Stimulated activated CD4-positive, alpha-beta T cell treated with anti-CD3 and anti-CD28 coated beads, Interleukin-2, amount 100 ng/mL, for 4 hours (primary cell): ENCODE measurements at places on chromosomes 7 and 10.

- DNase-seq = no peak
Measured at GRCh38 chr7:102216573-102217314, 69.9 kb upstream of the SH2B2 start.

- no peak for DNase-seq
Measured at GRCh38 chr10:123841115-123841514, 50.5 kb downstream of the CPXM2 start.

- DNase-seq = no peak
Measured at GRCh38 chr7:125668321-125668993, 738.8 kb upstream of the POT1 start.

- DNase-seq = no peak
Measured at GRCh38 chr7:134021836-134022235, 105.3 kb upstream of the LRGUK start.

DNA sequence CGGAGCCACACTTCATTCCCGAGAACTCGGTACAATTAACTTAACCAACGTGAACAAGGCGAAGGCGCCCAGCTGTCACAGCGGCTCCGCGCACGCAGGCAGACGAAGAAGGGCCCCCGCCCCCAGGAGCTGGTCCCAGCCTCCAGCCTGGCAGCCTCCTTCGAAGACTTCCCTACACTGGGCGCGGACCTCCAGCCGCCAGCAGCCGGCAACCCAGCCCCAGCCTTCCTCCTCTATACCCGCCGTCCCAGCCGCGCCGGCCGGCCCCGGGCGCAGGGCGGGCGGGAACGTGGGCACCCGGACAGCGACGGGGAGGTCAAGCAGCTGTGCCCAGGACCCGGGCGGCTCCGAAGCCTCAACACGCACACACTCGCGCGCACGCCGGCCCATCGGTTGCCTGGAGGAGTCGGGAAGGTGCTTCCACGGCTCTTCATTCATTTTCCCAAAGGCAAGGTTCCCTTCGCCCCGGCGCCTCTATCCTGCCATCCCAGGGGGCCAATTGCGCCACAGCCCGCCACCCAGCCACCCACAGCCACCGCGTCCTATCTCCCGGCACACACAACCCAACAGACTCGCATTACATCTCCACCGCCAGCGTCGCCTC is 1.6 kb downstream of the CHST15 start:
- no peak for DNase-seq

DNA sequence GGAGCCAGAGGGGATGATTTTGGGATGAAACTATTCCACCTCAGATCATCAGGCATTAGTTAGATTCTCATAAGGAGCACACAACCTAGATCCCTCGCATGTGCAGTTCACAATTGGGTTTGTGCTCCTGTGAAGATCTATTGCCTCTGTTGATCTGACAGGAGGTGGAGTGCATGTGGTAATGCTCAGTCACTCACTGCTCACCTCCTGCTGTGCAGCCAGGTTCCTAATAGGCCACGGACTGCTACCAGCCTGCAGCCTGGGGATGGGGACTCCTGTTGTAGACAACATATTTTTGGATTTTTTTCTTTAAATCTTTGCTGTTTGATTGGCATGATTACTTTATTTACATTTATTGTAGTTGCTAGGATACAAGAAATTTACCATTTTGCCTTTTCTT is 765.0 kb downstream of the INHBA start:
- DNase-seq = no peak

DNA sequence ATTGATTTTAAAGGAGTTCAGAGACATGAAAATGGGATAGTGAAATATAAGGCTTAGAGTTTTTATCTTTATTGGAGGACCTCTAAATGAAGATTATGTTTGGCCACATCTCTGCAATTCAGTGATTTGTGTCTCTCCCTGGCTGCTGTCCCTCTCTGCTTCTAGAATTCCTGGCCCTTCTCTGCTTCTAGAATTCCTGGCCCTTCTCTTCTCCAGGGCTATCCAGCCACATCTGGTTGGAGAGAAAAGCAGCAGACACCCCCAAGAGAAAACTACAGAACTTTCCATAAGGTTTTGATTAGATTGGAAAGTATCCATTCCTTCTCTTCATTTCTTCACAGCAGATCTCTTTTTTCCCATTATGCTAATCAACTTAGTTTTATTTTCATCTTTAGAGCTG is 135.5 kb downstream of the NPY start:
- DNase-seq = no peak
